ENCODE measurements at places on chromosomes 11 and 22. TPM values are rescaled to one million over a fixed set of nuclear protein-coding genes. Genes with fewer than 3 reads are reported as not detected.

The DBX1 gene
- total RNA-seq, result not detected

The KDM4E gene
- not detected for total RNA-seq

The FBLN1 gene
- 255 TPM for total RNA-seq

The GGTLC3 gene
- not detected for total RNA-seq

The TUBGCP6 gene
- 16.3 TPM for total RNA-seq

The MRGPRX4 gene
- total RNA-seq, result not detected

The OR10D3 gene
- total RNA-seq, result not detected

The CCDC86 gene
- total RNA-seq, result 19.7 TPM

The MYO7A gene
- 0.56 TPM for total RNA-seq

The TREH gene
- total RNA-seq, result not detected

The RASL10A gene
- total RNA-seq, result not detected

The C22orf31 gene
- not detected for total RNA-seq

The SYT13 gene
- total RNA-seq, result not detected

The AQP11 gene
- total RNA-seq, result 0.39 TPM

The GP1BB gene
- total RNA-seq, result 4.2 TPM

The CARD16 gene
- 6.5 TPM for total RNA-seq

The SLC6A5 gene
- total RNA-seq, result not detected

The NXPE2 gene
- total RNA-seq, result not detected

The VPREB3 gene
- not detected for total RNA-seq

The HDHD5 gene
- total RNA-seq, result 45.4 TPM

The B4GALNT4 gene
- 8.8 TPM for total RNA-seq

The CLP1 gene
- 14.3 TPM for total RNA-seq

The KAT5 gene
- 32.0 TPM for total RNA-seq

The PKDREJ gene
- total RNA-seq, result 0.06 TPM

The KCNJ5 gene
- not detected for total RNA-seq

The PTPRJ gene
- total RNA-seq, result 2.4 TPM

The ZBTB16 gene
- 58.3 TPM for total RNA-seq

The P2RX6 gene
- total RNA-seq, result 0.94 TPM

The APOA4 gene
- total RNA-seq, result not detected

The ABTB2 gene
- 1.2 TPM for total RNA-seq

The DDI1 gene
- total RNA-seq, result not detected

The C11orf21 gene
- not detected for total RNA-seq

The ZW10 gene
- total RNA-seq, result 11.6 TPM

The TST gene
- total RNA-seq, result 24.2 TPM

The NAALAD2 gene
- total RNA-seq, result 1.9 TPM

The MAPK8IP2 gene
- 0.50 TPM for total RNA-seq

The FGF4 gene
- not detected for total RNA-seq

The PDXP gene
- 6.5 TPM for total RNA-seq

The SPDYC gene
- total RNA-seq, result not detected

The VPREB1 gene
- not detected for total RNA-seq

The PGAP2 gene
- total RNA-seq, result 15.3 TPM

The SCGB1A1 gene
- total RNA-seq, result not detected

The BTBD18 gene
- not detected for total RNA-seq

All from cardiac ventricle fibroblast (primary cell).